T1000 (cell line): ENCODE measurements at places on chromosomes 3 and 15.

GRCh38 chr3:31884251-31884650 is 96.8 kb downstream of the OSBPL10 start:
- DNase-seq: no peak

GRCh38 chr3:175127075-175127662 is 268.0 kb downstream of the NAALADL2 start:
- DNase-seq: no peak

DNA sequence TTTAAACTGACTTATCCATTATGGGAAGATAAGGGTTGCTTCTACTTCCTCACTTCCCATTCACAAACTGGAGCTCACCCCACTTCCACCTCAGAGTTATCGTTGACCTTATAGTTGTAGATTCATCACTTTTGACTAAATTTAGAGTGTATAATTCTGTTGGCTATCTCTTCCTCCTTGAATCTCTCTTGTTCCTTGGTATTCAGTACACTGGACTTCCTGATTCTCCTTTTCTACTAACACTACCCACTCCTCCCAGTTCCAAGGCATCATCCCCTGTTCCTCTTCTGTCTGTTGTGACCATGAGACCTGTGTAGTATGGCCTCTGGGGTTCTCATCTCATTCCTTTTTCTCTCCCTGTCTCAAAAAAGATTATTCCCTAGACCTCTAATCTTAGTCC is 5.9 kb upstream of the GPR87 start:
- DNase-seq: no peak

GRCh38 chr3:27105904-27106303 is 263.3 kb downstream of the NEK10 start:
- DNase-seq: no peak

- no peak for DNase-seq
Observed at GRCh38 chr3:141122455-141123030, 71.4 kb downstream of the SPSB4 start.

DNA sequence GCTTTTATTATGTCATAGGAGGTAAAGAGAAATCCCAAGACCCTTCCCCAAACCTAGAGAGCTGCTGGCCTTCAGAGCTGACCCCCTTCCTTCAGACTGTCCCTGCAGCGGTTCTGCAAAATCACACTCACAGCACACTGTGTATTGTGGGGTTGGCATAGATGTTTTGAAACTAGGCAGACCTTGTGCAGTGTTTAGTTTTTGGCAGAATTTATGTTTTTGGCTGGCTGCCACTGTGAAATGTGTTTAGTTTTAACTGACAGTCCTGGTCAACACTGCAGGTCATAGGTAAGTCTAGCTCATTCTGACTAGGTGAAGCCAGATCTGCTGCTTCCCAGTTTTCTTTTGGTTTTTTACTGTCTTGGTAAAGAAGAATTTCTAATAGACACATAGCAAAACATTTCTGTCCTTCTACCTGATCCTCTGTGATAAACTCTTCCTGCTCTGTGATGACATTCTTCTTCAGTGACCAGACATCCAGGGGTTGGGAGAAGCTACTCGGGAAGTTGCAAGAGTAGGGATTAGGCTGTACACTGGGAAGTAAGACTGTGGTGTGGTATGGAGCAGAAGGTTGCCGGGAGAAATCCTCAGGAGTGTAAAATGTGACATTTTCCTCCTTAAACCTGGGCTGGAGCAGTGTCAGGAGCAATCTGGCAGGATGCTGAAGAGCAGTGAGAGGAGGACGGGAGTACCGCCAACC is 209.6 kb upstream of the MCTP2 start:
- no peak for DNase-seq

- DNase-seq: no peak
Observed at GRCh38 chr3:52202384-52203077, 4.6 kb downstream of the ALAS1 start.
